ENCODE measurements at places on chromosomes 4 and X.

GRCh38 chrX:110805303-110805702 lies 9.7 kb upstream of the CHRDL1 start:
- no peak for DNase-seq

DNA sequence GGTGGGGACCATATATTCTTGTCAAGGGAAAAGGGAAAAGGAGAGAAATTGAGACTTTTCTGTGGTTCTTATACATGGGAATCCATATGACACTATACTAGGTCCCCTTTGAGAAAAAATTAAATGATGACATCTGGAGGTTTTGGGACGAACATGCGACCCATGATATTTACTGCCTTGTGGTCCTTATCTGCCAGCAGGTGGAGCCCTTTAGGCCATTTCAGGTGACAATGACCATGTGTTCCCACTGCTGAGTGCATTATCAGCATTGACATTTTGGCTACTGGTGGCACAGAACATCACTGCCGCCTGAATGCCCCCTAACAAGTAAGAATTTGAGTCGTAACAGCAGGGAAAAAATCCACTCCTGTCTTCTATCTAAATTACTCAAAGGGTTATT lies 843.4 kb downstream of the FSTL5 start:
- no peak for DNase-seq

DNA sequence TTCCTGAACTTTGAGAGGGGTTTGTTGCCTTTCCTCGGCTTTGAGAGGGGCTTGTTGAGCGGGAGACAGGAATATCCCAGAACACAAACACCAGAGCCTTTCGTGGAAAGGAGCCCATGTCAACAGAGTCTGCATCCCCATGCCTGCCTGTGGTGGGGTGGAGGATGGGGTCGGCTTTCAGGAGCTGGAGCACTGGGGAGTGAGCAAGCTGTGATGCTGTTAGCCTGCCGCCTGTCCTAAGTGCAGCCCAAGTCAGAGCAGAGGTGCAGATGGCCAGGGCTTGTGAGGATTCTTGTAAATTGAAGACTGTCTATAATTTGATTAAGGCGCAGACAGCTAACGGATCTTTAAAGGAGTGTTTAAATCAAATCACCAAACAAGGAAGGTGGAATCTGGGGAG lies 103.3 kb upstream of the ANK2 start:
- no peak for DNase-seq

GRCh38 chrX:66676413-66676812 lies 37.5 kb upstream of the EDA2R start:
- DNase-seq: no peak

Data from brain pericyte (primary cell).